ENCODE measurements at places on chromosomes 3 and 15. TPM values are rescaled to one million over a fixed set of nuclear protein-coding genes. Genes with fewer than 3 reads are reported as not detected.

DNA sequence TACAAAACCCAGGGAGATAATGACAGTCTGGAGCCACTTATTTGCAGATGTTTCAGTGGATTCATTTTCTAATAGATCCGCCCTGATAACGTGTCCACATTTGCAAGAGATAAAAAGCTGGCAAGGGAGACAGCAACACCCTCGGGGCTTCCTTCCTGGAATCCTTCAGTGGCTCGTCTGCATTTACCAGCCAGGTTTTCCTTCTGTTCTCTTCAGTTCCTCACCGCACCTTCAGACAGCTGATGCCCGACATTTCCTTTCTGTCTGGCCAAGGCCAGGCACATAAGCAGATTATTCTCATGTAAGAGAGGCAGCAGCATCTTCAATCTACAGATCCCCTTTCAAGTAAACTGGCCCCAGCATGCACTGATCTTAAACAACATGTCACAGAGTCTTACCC, 56.2 kb upstream of the SPATA12 start:
- DNase-seq = no peak

- DNase-seq = no peak
These were observed 171.4 kb downstream of the SSR3 start for GRCh38 chr3:156383441-156384025.

DNA sequence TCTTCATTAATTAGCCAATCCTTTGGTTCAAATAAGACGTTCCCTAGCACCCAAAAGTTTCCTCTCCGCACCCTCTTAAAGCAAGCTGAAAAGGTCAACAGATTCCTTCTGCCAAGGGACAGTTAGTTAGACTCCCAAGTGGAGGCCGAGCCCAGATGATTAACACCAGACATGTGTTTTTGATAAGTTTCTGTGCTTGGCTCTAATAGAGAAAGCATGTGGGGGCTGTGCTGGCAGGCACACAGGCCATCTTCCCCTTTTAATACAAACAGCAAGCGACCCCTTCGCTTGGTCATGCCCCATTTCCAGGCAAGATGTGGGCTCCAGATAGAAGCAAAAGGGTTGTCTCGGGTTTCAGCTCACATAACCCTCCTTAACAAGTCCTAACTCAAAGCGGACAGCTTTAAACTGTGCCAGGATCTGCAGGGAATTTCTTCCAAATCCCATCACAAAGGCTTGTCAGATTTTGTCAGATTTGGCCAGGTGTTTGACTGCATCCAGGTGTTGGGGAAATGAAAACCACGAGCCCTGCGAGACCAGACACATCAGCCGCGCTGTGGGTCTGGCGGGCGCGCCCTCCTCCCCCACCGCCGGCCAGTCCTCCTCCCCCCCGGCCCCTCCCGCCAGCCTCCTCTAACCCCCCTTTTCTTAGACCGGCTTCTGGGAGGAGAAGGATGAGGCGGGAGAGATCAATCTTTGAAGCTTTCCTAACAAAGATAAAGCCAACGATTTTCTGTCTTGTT, 3.3 kb downstream of the HES1 start:
- DNase-seq = peak; percentile 84

DNA sequence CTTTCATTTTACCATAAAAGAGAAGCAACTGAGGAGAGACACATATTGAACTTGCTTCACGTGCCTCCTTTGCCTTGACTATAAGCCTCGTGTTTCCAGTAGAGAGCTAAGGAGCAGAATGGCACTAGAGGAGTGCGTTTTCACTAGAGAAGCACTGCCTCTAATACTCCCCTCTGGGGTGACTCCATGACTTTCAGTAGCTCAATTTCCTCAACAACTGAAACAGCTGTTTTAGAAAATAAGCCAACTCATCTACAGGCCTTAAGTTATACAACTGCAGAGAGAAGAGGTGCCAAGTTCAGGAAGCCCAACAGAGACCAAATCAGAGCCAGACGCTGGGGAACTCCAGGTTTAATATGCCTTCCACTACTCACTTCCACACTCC, 1.9 kb downstream of the UBP1 start:
- peak; percentile 37 for DNase-seq

DNA sequence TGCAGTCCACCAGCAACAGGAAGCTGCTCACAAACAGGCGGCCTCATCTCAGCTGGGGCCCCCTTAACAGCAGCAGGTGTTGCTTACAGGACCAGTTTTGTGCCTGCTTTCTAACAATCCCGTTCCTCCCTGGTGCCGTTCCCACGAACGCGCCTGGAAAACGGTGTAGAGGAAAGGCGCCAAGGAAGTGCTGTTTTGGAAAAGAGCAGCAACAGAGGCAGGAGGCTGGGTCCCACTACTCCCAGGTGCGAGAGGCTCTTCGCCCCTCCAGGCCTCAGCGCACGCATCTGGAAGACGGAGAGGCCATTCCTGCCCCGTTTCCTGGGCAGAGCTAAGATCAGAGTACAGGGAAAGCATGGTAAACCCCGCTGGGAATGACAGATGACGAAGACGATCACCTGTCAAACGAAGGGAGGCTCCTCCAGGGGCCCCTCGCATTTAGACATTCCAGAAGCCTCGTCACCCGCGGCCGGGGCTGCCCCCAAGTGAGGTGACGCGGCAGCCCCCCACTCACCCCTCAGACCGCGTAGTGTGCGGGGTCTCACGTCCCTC, 603 bp downstream of the SCAPER start:
- peak; percentile 46 for DNase-seq

GRCh38 chr3:31624083-31624709, 91.5 kb downstream of the STT3B start:
- DNase-seq = no peak

- DNase-seq = no peak
These were observed 489 bp upstream of the GALNT15 start for GRCh38 chr3:16174026-16174355.

DNA sequence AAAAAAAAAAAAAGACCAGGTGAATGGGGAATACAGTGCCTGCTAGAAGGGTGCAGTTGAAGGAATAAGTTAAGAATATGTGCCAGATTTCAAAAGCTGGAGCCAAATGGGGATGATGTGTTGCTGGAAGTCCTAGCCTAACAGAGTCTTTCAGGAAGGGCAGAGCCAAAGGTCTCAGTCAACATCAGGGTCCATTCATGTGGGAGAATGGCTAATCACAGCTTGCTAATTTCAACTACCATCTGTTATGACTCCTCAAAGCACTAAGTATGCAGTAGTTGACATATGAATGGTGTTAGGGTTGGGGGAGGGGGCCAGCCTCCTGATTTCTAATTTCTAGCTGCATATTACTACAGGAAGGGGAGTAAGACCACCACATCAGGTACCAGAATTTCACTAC, 4.4 kb downstream of the ZBTB38 start:
- no peak for DNase-seq

DNA sequence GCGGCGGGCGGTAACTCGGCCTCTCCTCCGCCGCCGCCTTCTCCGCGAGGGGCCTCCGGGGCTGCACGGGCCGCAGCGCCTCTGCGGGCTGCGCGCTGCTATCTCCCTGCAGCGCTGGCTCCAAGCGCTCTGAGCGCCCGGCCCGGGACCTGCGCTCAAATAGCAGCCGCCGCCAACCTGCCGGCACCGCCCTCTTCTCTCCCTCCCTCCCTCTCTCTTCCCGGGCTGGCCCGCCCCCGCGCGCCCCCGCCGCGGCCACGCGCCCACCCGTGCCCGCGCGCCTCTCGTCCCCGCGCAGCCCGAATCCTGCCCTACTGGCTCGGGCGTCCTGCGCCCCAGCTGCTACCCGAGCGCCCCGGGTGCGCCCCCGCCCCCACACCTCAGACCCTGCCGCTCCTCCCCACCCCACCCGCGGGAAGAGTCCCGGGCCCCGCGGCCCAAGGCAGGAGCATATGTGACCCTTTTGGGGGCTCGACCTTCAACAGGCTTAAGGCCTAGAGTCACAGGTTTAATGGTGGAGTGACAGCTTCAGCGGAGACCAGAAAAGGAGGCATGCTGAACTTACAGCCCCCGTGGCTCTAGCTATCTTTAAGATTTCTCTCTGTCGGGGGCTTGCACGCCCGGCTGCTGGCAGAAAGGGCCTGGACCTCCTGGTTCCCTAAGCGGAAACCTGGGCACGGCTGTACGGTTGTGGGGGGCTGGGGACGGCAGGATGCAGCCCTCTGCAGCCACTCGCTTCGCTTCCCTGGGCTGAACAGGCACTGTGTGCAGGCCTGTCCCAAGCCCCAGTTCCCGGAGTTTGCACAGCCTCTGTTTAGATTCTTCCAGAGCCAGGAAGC, at the start of gene CACNA2D2:
CACNA2D2 (minus strand) TSS at position 131 of the 839 bp plus-strand sequence. CDS start 211 bp downstream, outside the sequence.
- peak; percentile 19 for DNase-seq

GRCh38 chr3:31219131-31219843, 313.4 kb upstream of the STT3B start:
- no peak for DNase-seq

- DNase-seq = no peak
These were observed 146.6 kb downstream of the RBMS3 start for GRCh38 chr3:29427266-29428103.

DNA sequence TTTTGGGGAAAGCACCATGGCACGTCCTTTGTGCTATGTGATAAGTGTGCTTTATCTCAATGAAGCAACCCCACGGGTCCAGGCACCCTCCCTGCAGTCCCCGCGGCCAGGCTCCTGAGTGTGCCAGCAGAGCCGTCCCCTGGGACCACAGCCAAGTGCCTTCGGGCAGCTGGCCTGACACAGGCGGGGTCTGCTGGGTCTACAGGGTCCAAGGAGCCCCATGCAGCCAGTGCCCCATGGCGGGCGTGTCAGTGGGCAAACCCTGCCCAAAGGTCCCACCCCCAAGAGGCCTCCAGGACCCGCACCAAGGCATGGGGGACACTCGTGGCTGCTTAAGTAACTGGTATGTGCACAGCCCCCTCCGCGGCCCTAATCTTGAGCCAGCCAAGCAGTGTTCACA, 35.3 kb downstream of the KLHL25 start:
- DNase-seq = no peak

- no peak for DNase-seq
These were observed 59.9 kb upstream of the TFRC start for GRCh38 chr3:196141866-196142201.

DNA sequence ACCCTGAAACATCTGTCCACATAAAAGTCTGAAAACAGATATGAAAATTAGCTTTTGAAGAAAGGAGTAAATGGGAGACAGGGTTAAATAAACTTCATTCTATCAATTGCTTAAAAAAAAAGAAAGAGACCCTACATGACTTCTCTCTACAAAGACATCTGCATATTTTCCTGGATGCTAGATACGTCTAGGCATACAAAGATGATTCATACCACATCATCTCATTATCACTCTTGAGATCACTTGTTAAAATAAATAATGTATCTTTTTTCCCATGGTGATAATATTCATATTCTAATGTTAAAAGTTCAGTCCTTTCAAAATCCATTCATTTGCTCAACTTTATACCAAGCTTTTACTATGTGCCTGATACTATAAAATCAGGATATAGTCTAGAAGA, 295.8 kb downstream of the MAGI1 start:
- no peak for DNase-seq

DNA sequence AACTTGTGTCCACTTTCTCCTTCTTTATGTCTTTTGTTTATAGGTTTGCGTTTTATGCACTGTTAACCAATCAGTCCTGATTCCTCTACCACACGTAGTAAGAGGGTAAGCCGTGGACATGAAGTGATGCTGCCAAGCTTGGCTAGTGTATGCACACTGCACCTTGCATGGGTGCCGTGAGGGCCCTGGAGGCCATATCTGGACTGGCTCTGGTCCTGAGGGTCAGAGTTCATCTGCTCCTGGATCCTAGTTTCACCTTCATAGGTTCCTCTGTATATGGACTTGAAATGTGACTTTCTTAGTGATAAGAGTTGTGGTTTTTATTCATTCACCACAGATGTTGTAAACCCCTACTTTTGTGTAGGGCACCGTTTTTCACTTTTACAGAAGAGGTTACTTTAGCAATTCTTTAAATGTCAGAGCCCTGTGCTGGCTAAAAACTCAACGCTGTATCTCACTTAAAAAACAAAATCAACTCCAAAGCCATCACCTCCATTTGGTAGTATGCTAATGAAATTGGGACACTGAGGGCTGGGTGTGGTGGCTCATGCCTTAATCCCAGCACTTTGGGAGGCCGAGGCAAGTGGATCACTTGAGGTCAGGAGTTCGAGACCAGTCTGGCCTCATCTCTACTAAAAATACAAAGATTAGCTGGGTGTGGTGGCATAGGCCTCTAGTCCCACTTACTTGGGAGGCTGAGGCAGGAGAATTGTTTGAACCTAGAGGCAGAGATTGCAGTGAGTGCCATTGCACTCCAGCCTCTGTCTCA, 22.9 kb downstream of the SIAH2 start:
- DNase-seq = no peak

GRCh38 chr3:133512416-133513089, 60.9 kb upstream of the CDV3 start:
- peak; percentile 80 for DNase-seq

DNA sequence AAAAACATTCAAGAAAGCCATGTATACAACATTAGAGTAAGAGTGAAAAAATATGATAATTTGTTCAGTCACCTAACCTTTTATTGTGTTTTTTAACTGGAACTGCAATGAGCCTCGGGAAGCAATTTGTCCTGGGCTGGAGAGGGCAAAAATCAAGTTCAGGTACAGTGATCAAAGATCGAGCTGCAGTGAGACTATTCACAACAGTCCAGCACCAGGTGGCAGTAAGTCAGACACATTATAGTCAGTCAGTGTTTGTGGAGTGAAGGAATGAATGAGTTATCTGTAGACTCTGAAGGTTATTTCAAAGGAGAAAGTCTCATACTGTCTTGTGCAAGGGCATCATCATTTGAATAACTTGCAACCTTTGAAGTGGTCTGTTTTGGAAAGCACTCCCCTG, 116.6 kb downstream of the CHDH start:
- DNase-seq = no peak

- no peak for DNase-seq
These were observed 80.6 kb upstream of the BHLHE40 start for GRCh38 chr3:4898454-4899313.

The CLDN16 gene
- total RNA-seq = 0.34 TPM

The TRAT1 gene
- total RNA-seq = not detected

The GP5 gene
- total RNA-seq = under 0.01 TPM

The PLCD1 gene
- total RNA-seq = 19.7 TPM

The ADCY5 gene
- 0.17 TPM for total RNA-seq

The PLCH1 gene
- total RNA-seq = under 0.01 TPM

The GABRG3 gene
- not detected for total RNA-seq

The FETUB gene
- total RNA-seq = not detected

The NR1I2 gene
- total RNA-seq = under 0.01 TPM
